Caudate nucleus (tissue), 63 donors: ENCODE measurements at places on chromosomes 6 and 20.

DNA sequence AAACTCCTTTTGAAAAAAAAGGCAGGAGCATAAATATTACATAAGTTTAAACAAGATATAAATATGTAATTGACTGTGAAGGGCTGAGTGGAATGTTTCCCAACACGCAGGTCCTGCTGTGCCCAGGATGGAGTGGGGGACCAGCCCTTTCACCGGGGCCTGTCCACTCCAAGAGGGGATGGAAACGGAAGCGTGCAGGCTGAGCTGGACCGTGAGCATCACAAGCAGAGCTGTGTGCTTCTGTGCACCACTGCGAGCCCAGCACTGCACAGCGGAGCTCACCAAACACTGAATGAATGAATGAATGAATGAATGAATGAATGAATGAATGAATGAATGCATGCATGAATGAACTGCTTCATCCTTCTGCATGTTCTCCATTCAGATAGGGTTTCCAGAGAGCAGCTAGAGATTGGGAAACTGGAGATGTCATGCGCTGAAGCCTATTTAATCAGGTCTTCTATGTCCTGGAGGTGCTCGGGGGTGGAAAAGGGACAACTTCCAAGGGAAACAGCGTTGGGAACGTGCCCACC is 157.7 kb downstream of the ANKRD60 start:
- DNase-seq = no peak

DNA sequence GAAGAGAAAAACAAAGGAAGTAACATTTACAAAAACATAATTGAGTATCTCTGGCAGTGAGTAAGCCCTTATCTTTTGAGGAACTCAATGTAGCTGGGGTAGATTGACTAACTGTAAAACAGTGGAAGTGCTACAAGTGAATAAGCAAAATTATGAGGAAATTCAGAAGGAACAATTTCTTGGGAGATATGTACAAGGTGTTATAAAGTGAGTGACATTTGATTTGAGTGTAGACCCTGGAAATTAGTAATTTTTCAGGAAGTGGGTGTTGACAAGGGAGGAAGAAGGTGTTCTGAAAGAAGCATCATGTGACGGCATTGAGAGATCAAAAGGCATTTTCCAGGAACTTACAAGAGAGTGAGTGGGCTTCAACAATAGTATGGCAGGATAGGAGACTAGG is 22.2 kb downstream of the XRN2 start:
- no peak for DNase-seq

GRCh38 chr6:158481690-158482473 is 78.0 kb upstream of the TMEM181 start:
- no peak for DNase-seq

DNA sequence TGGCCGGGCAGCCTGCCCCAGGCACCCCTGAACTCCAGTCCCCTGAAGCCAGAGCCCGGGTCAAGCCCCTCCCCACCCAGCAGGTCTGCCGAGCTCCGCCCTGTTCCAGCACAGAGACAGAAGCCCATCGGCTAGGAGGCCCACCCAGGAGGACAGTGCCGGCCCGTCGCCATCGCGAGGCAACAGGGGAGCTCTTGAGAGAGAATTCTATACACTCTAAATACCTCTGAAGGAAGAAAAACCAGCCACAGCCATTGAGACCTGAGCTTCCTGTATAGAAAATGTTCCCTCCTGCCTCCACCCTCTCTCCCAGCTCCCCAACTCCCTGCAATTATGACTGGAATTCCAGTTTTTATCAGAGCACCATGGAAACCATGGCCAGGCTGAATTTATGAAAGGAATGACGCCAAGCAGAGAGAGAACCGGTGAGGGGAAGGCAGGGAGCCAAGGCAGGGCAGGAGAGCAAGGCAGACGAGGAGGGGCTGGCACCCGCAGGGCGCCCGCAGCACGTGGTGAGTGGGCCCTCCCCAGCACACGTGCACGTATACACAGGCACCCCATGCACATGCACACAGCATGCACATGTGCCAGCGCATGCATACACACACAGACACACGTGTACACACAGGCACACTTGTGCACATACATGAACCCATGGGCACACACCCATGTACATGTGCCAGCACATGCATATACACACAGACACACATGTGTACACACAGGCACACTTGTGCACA is 27.6 kb upstream of the MRGBP start:
- DNase-seq = peak; percentile 39

DNA sequence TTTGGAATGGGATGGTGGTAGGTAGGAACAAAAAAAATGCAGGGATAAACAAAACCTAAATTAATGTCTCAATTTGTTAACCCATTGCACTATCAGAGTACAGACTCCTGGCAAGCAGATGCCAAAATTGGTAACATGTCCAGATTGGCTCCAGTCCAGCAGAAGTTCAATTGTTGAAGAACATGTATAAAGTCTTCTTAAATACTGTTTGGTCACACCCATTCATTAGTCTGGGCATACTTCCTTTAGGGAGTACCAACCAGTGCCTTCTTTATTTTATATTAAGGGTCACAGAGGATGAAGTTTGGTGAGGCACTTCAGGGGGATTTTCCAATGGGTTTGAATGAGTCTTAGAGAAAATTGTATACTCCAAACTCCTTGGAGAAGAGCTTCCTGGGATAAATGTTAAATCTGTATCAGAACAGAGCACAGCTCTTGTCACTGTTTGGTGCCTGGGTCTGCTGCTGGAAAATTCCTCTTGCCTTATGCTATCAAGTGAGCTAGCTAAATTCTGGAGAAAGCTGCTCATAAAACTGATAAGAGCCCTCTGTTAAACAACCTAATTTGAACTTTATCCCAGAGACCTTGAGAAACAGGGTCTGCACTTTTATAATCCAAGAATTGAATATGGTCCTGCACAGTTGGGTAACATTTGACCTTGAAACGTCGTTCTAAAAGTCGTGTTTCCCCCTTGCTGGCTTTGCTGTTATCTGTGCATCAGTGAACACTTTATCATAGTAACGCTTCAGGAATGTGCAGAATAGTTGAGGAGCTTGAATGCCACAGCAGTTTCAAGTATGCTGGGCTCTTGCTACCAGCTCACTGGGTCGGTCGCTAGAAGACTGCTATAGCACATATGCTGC is 334.1 kb upstream of the CITED2 start:
- no peak for DNase-seq

GRCh38 chr20:24981790-24982189 is 10.8 kb downstream of the APMAP start:
- no peak for DNase-seq

DNA sequence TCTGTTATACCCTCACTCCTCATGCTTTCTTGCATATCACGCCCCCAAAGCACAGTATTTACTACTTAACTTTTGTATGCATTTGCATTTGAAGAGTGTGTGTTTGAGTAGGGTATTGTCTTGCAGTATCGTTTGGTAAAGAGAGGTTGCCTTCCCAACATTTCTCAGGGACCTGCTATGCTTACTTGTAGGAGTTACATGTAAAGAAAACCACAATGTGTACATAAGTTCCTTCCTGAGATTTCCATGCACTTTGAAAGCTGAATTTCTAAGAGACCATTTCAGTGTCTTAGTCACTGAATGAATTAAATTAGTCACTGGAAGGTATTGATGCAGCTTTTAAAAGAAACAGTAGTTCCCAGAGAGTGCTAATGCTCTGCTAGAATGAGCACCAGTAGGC is 159.3 kb upstream of the LAMA2 start:
- no peak for DNase-seq

DNA sequence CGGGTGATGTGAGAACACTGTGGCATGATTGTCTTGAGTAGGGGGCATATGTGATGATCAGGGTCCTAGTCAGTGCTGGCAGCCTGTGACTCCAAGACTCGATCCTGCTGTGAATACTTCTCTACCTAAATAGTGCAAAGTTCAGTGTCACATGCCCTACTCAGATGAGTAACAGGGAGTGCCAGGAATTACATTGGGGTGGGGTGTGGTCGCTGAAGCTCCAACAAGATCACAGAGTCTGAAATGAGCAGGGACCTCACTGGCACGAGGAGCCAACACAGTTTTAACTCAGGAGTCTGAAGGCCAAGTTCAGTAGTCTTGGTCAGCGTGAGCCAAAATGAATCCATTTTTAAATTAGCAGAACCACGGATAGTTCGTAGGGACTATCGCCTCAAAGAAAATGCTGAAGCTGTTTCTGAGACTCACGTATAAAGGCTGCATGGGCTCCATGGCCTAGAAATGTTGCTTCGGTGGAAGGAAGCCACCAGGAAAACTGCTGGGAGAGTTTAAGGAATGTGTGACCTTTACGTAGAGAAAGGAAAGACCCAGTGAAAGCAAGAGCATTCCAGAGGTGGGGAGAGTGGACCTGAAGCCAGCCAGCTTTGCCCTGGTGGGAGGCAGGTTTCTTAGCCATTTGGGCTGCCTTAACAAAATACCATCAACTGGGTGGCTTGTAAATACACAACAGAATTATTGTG is 72.2 kb downstream of the RPP40 start:
- DNase-seq = no peak

DNA sequence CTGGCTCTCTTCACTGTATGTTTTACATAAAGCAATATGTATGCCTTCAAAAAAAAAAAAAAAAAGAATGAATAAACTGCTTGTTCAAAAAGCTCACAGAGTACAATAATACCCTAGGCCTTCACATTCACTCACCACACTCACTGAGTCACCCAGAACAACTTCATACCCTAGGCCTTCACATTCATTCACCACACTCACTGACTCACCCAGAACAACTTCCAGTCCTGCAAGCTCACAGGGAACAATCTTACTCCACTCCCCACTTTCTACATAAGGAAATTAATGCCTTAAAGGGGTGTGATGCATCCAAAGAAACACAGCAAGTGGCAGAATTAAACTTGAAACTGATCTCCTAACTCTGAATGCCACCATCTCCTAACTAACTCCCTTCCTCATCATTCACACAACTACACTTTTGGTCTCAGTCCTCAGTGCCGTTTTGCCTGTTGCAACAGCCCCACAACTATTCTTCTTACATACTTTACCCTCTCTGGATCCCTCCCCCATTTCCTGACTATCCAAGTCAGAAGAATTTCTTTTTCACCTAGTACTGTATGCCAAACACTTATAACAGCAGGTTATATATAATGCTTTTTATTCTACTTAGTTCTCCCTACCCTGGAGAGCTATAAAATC is 34.2 kb downstream of the NHSL1 start:
- no peak for DNase-seq
